Activated T-cell treated with anti-CD3 and anti-CD28 coated beads, Interleukin-2, amount 50 U/mL, for 48 hours (primary cell): ENCODE measurements at places on chromosomes 5 and 9.
A peak's percentile ranks its signal among the peaks of the same experiment; 100 is the strongest.

DNA sequence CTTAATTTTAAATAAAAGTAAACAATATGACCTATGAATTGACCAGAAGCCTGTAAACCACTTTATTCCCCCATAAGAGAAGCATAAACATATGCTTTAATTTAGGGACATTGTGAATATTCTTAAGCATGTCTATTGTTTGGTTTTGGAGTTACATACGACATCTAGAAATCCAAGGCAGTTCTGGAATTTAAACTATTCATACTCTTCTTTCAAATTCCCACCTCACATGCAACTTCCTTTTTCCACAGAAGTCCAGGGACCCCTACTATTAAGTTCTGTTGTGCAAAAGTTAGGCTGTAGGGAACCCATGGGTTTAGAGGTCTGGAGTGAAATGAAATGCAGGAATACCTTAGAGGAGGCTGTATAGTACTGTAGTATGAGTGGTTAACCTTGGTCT lies 2.1 kb downstream of the RIC1 start:
- no peak for DNase-seq

DNA sequence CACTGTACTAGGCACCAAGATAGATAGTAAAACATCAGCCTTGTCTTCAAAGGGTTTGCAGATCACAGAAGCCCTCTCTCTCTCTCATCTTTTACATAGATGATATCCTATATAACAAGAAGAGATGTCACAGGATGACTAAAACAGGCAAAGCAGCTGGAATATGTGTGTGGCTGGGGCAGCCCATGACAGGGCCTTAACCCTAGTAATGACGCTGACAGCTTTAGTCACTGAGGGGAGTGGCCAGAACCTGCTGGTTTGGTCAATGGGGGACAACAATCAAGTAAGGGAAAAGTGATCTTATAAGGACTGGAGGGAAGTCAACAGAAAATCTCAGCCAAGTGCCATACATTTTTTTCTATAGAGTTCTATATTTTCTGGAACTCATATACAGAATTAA lies 41.9 kb upstream of the RIC1 start:
- DNase-seq: peak; percentile 70

GRCh38 chr5:159096243-159096923 lies 3.3 kb downstream of the EBF1 start:
- no peak for DNase-seq

GRCh38 chr9:97848480-97849237 lies 4.4 kb upstream of the FOXE1 start:
- DNase-seq: no peak

- peak; percentile 45 for DNase-seq
Observed at GRCh38 chr9:130444565-130445221, at the start of gene ASS1. Gene ASS1, plus strand, starts transcription at chr9:130444961. Its CDS starts 7,268 bp downstream, at chr9:130452229.

DNA sequence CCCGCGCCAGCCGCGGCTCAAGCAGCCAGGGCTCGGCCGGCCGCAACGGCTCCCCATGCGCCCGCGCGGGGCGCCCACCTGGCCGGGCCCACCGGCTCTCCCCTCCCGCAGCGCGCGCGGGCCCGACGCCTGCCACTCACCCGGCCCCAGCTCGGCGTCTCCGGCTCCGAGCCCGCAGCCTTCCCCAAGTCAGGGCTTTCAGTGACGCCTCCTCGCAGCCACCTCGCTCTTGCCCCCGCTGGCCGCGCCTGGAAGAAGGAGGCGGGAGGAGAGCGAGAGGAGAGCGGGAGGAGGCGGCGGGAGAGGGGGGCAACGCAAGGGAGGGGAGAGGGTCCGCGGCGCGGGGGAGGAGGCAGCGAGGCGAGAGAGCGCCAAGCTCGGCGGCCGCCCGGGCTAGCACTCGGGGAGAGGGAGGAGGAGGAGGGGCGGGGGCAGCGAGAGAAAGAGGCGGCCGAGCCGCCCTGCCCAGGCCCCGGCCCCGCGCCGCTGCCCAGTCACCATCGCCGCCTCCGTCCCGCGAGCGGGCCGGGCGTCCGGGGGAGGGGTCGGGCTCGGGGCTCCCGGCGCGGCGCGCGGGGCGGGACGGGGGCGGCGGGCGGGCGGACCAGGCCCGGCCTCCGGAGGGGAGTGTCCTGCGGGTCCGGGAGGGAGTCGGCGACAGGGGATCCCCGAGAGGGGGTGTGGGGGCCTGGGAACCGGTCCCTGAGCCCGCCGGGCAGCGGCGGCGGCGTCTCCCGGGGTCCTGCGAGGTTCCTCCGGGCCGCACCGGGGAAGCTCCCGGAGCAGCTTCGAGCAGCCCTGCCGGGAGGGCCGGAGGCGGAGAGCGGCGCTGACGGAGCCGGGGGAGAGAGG lies at the start of gene LHFPL2:
LHFPL2 (minus strand) TSS at position 414 of the 852 bp plus-strand sequence. CDS start 138,559 bp downstream, outside the sequence.
- DNase-seq: peak; percentile 49

GRCh38 chr9:34072868-34073590 lies 24.3 kb upstream of the UBAP2 start:
- DNase-seq: no peak
